ENCODE measurements at places on chromosomes 16 and 17.

DNA sequence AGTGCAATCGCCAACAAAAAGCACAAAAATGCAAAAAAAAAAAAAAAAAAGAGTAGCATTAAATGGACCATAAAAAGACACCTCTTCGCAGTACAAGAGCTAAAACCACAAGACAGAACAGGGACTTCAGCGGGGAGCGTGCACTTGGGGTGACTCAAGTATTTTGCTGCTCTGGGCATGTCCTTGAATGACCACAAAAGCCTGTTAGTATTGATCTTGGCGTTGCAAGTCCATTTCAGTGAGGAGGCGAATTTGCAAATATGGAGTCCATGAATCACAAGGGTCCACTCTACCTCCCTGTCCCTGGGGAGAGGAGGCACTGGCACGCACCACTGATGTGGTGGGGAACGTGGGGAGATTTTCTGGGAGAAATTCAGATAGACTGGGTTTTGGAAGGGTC, 78.9 kb downstream of the CNGB1 start:
- DNase-seq, result no peak

- no peak for DNase-seq
Measured at GRCh38 chr17:34269969-34270368, at the start of gene CCL7. TSS of gene CCL7 (plus strand) at chr17:34270221. CDS start at chr17:34270291, 70 bp downstream.

GRCh38 chr16:88732172-88732960, 26.1 kb downstream of the CTU2 start:
- DNase-seq, result no peak

DNA sequence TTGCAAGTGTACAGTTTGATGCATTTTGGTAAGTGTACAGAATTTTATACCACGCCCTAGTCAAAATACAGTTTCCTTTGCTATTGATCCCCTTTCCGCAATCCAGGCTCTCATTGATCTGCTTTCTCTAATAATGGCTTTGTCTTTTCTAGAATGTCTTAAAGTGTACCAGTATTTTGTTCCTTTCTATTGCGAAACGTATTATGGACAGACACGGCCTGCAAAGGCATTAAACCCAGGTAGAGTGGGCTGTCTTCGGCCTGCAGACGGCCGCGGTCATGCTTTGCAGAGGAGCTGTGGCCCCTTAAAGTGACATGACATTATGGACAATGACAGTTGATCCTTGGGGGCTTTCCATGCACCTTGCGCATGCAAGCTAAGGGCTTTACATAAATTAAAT, 15.9 kb upstream of the HSBP1 start:
- no peak for DNase-seq

DNA sequence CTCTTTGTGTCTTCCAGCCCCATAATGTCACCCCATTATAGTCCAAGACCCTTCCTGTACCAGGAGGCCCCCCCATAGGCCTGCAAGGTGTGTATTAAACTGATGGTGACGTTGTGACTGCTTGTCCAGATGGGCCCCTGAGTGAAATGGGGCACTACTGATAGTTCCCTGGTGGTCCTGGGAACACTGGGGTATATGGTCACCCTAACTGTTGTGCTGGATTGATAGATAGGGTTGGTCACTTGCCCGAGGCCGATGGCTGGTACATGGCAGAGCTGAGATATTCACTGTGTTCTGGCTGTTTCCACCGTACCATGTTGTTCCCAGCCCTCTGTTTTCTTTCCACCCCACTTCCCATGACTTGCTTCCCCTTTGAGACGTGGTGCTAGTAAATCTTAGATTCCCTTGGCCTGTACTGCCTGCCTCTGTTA, 4.3 kb downstream of the CNP start:
- no peak for DNase-seq

DNA sequence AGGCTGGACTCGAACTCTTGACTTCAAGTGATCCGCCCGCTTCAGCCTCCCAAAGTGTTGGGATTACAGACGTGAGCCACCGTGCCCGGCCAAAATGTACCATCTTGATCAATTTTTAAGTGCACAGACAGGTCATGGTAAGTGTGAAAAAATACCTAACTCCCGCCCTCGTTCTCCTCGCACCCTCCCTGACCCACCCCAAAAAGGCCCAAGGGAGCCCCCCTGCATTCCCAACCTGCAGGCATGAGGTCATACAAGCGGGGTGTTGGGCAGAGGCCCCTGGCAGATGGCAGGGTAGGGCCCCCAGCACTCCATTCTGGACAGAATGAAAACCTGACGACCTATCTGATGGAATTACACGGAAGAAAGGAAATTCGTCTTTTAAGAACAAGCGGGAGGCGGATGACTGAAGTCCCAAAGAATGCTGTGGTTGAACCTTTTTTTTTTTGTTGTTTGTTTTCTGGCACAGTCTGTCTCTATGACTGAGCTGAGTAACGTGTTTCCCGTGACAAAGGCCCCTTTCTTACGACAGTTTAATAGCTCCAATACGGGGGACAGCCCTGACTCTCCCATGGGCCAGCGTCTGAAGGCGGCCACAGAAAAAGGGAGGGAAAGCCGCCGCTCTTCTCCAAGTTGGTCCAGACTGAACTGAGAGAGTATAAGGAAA, 376.4 kb downstream of the SLC39A11 start:
- DNase-seq, result no peak

- DNase-seq, result no peak
Measured at GRCh38 chr16:2836646-2837508, 6.8 kb downstream of the ZG16B start.

DNA sequence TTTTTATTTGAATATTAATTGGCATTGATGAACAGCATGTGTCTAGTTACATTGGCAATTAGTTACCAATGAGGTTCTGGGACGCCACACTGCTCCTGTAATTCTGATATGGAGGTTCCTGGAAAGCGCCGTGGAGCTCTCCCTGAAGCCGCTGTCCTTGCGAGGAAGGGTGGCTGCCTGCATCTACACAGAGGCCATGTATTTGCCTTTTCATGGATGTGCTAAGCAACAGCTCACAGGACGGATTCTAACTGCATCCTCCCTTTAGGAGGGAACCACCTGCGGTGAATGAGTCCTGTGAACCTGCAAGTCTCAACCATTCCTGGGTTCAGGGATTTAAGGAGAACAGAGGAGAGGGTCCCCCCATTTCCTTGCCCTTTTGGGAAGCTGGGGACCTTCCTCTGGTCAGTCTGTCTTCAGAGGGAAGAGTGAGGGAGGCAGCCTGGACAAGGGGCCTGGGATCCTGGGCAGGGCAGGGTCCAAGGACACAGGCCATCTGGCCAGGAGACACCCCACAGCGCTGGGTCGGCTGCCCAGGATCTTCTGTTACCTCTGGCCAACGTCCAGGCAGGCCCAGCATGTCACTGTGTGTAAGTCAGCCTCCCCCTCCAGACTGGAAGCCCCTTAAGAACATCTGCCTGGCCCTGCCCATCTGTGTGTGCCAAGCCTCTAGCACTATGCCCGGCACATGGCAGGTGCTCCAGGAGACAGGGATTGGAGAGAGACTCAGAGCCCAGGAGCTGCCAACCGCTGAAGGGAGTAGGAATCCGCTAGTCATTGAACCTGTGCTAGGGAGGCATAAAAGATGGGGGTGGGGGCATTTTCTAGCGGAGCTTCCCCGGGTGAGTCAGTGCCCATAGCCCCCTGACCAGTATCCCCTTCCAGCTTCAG, 314.1 kb upstream of the TNRC6C start:
- DNase-seq, result no peak

DNA sequence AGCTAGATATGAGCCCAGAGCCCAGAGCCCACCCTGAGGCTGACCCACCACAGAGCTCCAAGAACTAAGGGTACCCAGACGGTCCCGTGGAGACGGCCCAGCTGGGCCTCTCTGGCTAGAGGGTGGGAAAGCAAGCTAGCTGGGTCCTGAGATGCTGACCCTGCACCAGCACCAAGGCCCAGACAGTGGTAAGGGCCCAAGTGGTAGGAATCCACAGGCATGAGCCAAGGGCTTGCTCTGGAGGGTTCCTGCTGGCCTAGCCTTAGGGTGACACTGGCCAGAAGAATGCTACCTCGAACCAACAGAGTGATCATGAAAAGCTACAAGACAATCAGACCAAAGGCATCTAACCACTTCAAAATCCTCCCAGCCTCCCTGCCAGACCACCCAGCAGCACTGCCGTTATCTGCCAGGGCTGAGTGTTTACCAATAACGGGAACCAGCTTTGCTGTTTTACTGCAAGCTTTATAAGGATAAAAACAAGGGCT, 13.2 kb downstream of the HIC1 start:
- no peak for DNase-seq

- no peak for DNase-seq
Measured at GRCh38 chr16:11423315-11424117, 78.3 kb downstream of the RMI2 start.

DNA sequence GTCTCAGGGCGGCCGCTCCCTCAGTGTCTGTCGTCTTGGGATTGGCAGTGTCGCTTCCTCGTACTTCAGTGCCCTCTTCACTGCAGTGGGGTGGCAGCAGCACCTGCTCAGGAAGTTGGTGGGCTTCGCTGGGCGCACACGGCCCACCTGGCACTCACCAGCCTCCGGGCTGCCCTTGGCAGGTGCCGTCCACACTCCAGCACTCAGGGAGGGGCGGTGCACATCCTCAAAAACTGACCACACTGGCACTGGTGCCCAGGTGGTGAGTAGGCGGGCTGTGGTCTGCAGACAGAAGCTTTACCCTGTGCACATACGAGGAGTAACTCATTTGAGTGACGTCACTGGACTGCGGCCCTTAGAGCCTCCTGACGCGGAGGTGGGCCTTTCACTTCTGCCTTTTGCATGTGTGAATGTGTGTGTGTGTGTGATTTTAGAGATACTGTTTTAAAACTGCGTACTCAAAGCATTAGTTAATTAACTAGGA, 94.6 kb downstream of the BANP start:
- no peak for DNase-seq

GRCh38 chr17:519450-520212, 167.0 kb upstream of the RPH3AL start:
- no peak for DNase-seq

DNA sequence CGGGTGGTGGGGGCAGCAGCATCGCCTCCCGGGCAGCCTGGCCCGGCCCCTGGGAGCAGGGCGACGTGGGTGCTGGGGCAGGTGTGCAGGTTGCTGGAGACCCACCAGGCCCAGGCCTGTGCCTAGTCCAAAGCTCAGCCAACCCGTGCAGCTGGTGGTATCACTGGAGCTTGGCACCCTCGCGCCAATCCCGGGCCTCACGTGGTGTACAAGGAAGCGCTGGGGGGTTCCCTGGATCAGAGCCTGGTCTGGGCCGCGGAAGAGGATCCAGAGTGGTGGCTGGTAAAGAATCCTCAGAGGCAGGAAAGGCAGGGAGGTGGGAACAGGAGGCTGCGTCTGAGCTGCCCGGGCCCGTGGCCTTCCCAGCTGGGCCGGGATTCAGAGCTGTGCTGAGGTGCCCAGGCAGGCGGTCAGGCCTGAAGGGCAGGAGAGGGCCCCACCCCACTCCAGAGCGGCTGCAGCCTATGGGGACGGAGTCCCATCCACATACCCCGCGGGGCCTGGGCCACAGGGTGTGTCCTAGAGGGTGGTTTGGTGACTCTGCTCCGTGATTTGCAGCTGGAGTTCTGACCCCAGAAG, 36.2 kb downstream of the ZFPM1 start:
- no peak for DNase-seq

DNA sequence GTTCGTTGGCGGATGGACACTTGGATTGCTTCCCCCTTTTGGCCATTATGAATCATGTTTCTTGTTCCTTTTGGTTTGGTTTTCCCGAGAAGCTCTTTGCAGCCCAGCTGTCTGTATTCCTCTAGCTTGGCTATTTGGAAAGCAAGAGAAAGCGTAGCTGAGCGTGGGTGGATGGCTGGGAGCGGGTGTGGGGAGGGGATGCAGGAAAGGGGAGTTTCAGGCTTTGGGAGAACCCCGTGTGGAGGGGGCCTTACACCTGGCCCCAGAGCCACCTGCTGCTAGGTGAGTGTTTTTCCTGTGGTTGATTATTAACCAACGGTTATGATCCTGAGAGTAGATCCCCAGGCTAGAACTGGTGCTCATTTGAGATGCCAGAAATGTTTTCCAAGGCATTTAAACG, 103.7 kb downstream of the RAP1GAP2 start:
- DNase-seq, result no peak

DNA sequence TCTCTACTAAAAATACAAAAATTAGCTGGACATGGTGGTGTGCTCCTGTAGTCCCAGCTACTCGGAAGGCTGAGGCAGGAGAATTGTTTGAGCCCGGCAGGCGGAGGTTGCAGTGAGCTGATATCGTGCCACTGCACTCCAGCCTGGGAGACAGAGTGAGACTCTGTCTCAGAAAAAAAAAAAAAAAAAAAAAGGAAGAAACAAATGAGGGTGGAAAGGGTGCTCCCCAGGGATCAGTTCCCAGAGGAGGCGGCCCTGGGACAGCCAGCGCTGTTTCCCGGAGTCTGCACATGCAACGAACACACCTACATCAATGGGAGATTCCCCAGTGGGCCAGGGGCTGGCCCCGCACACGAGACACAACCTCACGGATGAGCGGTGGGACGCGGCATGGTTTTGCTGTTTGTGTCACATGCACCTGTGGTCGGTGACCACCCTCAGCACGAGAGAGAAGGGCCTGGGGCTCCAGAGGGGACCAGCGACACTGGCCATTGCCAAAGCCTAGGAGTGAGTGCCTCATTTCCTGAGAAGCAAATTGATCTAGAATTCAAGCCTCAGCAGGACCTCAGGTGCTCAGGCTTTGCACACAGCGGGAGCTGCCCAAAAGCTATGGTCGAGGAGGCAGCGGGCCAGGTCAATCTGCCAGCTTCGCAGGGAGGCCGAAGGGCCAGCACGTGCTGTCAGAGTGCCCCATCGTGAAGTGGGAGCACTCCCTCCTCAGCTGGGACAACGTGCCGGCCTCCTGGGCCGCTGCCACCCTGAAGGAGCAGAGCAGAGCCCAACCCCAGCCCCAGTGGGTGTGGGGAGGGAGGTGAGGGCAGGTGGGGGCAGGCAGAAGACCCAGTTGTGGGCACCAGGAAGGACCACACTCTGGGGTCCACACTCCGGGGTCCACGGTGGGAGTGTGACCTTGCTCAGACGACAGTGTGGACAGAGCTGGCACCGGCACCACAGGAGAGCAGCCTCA, 13.8 kb upstream of the WDR45B start:
- no peak for DNase-seq

DNA sequence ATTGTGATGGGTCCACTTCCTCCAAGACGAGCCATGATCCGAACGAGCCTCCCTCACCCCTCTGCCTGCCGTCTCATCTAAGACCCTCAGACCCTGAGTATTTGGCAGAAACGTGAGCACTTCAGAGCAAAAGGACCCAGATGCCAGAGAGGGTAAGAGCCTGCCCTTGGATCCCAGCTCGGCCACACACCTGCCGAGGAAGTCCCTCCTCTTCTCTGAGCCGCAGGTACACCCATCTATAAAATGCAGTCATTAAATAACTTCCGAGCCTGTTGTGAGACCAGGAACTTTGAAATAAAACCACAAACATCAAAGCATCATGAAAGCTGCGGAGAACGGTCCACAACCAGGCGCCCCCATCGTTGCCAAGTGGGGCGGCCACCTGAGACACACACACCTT, 64.8 kb upstream of the DOC2B start:
- DNase-seq, result no peak

- no peak for DNase-seq
Measured at GRCh38 chr17:50461550-50462132, 7.0 kb downstream of the CHAD start.
